HCT116 (cell line): ENCODE measurements at places on chromosomes 3 and 15.

- no peak for DNase-seq
Observed at GRCh38 chr3:184505076-184505878, 56.3 kb upstream of the EPHB3 start.

GRCh38 chr3:147854542-147854941 lies 445.4 kb downstream of the ZIC1 start:
- DNase-seq, result no peak

GRCh38 chr3:12841970-12842328 lies 584 bp upstream of the RPL32 start:
- DNase-seq, result no peak

- peak; percentile 89 for DNase-seq
Observed at GRCh38 chr15:44536962-44537734, at the start of gene EIF3J. Gene EIF3J, plus strand, starts transcription at chr15:44537147. Its CDS starts 48 bp downstream, at chr15:44537195.

GRCh38 chr3:194231929-194232832 lies 96.2 kb downstream of the HES1 start:
- no peak for DNase-seq

GRCh38 chr3:102240720-102241119 lies 194.1 kb upstream of the ZPLD1 start:
- DNase-seq, result no peak

DNA sequence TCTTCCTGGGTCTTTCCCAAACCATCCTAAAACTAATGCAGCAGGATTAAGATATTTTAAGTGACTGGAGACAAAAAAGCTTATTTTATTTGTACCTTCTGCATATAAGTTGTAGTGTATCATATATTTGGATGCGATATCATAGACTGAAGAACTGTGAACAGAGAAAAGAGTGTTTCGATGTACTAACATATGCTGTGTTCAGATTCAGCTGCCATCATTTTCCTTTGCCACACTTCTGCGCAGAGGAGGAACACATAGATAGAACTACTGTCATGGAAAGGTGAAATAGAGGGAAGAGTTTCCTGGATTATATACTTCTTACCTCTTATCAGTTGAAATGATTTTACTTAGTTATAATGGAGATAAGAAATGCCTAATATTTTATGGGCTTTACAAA lies 95.5 kb upstream of the CNTN3 start:
- no peak for DNase-seq

DNA sequence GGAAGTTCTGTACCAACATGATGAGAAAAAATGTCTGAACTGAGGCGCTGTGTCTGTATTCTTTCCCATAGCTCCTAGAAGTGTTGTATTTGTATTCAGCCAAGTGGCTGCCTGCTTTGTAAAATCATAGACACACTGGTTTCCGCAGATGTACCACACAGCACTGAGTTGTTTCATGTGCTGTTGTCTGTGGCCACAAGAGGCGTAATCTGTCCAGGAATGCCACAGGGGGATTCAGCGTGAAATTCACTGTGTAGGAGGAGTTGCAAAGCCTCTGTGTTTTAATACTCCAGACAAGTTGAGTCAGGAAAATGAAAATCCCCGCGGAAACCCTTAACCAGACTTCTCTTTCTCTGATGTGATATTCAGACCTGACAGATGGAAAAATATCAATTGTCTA lies 462.2 kb downstream of the NSUN3 start:
- no peak for DNase-seq
